ENCODE measurements at places on chromosomes 7 and 10.

DNA sequence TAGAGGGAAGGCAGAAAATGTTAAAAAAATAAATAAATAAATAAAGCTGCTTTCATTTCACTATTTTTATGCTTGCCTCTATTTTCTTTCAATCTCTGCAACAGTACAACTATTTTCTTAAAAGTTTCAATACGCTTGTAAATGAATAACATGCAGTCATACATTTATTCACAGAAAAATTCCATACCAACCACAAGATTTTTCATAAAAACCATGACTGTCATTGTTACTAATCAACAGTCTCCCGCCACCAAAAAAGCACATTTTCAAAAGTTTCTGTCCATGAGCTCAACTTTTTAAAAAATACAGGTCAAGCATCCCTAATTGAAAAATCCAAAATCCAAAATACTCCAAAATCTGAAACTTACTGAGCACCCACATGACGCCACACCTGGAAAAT lies 5.3 kb downstream of the PARD3 start:
- no peak for DNase-seq

DNA sequence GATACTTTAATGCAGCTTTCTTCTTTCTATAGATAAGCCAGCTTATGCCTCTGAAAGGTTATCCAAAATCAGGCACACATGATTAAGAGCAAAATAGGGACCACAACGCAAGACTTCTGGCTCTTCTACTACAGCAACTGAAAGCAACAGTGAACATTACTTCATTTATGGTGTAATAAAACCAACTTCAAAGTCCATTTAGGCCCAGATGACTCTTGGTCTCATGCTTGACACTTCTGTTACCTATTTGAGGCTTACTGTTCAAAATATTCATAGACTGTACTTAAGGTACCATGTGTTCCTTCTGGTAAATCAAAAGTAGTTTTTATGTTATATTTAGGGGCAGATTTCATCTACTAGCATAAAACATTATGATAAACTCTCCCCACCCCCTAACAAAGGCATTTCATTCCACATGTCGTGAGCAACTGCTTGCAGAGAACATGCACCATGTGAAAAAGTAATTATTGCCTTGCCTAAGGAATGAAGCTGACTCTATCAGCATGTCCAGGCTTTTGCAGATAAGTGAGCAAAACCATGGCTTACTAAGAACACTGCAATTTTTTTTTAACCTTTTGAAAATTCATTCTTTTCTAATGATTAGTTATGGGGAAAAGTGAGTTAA lies 154.9 kb upstream of the ITGB1 start:
- no peak for DNase-seq

- no peak for DNase-seq
These were observed 672 bp downstream of the LFNG start for GRCh38 chr7:2520131-2520760.

DNA sequence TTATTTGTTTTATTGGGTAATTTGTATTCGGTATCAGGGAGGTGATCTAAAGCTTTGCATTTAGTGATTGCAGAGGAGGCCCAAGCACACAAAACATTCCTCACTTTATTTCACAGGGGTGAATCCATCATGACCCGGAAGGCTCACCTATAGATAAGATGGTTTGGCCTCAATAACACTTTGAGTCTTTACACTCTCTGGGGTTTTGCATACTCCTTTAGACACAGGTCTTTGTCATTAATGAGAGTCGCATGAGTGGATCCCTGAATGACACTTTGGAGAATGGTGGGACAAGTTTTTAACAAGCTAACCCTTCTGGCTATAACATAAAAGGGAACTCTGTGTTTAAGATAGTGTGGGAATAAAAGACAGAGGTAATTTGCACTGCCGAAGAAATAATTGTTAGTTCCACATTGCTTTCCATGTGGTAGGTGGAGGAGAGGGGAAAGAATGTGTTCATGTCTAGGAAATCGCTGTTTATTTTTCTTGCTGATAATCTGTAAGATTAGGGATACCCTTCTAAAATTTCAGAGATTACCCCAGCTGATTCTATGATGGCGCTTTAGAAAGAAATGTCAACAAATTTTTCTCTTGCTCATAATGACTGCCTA lies 455.8 kb downstream of the TFEC start:
- peak; percentile 74 for DNase-seq

DNA sequence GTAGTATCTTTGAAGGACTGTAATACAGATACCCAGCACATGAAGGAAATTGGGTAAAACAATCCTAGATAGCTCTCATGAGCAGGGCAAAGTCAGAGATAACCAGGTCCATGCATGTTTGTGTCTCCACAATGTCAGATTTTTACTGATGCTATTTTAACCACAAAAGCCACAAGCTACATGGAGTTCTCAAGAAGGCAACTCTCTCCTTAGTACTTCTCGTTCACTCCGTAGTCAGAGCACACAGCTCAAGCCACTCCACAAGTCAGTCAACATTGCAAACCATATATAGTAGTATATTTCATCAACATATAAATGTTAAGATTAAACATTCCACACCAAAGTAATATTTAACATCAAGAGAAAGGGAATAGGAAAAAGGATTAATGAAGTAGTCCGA lies 98.0 kb upstream of the PIK3CG start:
- DNase-seq = no peak

GRCh38 chr10:62264126-62264525 lies 4.5 kb downstream of the RTKN2 start:
- no peak for DNase-seq

DNA sequence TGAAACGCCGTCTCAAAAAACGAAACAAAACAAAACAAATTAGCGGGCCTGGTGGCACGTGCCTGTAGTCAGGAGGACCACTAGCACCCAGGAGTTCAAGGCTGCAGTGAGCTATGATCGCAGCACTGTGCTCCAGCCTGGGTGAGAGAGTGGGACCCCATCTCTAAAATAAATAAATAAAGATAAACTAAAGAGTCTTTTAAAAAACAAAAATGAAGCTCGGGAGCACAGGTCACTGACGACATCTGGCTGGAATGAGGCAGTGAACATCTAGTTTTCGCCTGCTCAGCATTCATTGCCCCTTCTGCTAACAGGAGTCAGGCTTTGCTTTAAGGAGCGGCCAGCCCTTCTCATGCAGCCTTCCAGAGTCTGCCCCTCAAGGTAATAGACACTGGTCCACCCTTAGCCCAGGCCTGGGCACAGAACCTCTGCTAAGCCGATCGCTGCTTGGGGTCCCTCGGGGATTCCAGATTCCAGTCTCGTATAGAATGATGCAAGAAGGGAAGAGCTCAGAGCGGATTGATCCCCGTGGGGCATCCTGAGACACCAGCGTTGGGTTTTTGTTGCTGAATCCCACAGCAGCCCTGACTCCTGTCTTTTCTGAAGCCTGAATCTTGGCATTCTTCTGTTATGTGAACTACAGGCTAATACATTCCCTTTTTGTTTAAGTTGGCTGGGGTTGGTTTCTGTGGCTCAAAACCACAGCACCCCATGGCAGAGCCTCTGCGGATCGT lies 14.2 kb upstream of the FOXK1 start:
- no peak for DNase-seq

- DNase-seq = no peak
These were observed 49.0 kb upstream of the STK17A start for GRCh38 chr7:43533801-43534479.

GRCh38 chr10:52993109-52993508 lies 220.5 kb upstream of the MBL2 start:
- no peak for DNase-seq

Measured in neuronal stem cell (in vitro differentiated cells).